ENCODE measurements at places on chromosomes 2 and 18.

DNA sequence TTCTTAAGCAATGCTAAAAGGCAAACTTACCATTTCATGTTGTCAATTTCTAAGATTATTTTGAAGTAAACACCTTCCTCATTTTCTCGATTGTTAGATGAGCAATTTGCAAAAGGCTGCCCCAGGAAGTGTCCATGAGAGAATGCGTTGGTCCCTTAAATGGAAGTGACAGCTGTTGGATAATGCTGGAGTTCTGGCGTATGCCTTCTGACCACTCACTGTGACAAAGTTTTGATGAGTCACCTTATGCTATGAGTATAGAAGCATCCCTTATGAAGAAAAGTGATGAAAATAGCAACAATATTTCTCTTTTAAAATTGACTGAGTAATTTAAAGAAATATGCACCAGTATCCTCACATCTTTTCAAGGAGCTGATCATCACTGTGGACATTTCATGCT lies 1497.5 kb downstream of the DPP10 start:
- no peak for DNase-seq

- DNase-seq = no peak
These were observed 592.1 kb downstream of the TDRD15 start for GRCh38 chr2:21715887-21716286.

- DNase-seq = no peak
These were observed 1.6 kb downstream of the SH3BP4 start for GRCh38 chr2:234953116-234954031.

- no peak for DNase-seq
These were observed 14.0 kb downstream of the ITM2C start for GRCh38 chr2:230878599-230879188.

DNA sequence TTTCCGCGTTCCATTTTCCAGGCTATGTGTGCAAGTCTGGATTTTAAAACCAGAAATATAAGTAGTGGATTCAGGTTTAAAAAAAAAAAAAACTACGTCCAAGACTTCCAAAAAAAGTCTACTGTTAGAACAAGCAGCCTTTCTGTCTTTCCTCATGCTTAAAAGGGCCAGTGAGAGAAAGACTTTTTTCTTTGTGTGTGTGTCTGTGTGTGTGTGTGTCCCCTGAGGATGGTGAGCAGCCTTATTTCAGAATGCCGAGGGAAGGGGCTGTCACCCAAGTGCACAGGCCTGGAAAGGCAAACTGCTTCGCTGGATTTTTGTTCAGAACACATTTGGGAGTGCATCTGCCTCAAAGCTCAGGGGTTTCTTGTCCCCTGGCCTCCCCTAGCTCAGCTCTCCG lies 98.8 kb downstream of the ZBTB7C start:
- DNase-seq = no peak

GRCh38 chr2:155842103-155842502 lies 490.4 kb downstream of the NR4A2 start:
- DNase-seq = no peak
